ENCODE measurements at places on chromosomes 2 and 18.

DNA sequence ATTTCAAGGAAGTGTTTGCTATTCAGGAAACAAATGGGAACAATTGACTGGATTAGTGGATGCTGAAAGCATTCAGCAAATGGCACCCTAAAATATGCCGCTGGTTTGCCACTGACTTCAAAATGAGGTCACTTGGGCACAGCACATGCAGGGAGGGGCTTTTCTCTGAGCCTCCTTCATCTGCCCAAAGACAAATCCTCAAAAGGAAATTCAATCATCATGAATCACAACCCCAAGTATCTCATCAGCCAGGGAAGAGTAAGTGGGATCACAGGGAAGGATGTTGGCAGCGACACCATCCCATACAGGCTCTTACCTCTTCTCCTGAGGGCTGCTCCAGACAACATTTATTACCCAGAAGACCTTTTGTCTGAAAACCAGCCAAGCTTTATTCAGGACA, 14.4 kb upstream of the SP140L start:
- no peak for DNase-seq

DNA sequence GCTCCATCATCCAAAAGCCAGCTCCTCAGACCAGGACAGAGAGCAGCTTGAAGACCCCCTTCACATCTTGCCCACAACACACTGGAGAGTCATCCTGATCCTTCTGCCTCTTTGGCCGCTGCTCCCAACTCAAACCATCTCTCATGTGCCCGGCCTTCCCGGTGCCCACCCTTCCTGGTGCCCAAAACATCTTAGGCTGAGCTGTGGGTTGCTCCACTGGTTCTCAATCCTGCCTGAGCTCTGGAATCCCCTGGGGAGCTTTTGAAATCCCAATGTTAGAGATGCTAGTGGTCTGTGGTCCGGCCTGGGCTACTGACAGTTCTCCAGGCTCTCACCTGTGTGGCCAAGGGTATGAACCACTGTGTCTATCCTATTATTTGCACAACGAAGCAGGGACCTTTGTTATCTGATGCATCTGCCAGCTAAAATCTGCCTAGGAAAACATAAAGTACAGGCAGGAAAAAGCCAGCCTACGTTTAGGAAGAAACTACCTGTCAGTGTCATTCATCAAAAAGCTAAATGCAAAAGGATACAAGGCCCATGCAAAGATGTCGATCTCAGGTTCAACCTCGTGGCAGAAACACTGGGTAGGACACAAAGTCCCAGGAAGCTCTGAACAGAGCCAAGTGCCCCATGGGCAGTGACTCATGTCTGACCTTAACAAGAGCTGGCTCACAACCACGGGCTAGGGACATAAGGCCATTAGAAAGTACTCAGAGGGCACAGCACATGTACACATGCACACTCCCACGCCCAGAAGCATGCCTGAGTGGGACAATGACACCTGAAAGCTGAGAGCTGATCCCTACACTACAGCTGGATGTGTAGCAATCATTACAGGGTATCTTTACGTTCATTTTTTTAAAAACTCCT, 30.8 kb downstream of the TBC1D8 start:
- DNase-seq, result peak; percentile 71

DNA sequence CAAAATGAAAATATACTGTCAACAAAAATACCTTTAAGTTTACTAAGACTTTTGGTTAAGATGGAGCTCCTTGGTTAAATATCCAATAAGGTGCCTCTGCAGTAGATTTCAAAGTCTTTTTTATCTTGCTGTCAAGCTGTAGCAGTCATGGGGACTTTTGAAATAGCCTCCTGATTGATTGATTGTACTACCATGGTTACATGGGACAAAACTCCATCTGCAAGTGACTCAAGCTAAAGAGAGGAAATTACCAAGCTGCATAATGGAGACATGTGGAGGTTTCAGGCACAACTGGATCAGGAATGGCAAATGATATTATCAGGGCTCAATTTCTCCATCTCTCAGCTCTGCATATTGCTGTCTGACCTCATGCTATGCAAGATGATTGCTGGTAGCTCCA, 73.4 kb upstream of the ST8SIA3 start:
- DNase-seq, result no peak

DNA sequence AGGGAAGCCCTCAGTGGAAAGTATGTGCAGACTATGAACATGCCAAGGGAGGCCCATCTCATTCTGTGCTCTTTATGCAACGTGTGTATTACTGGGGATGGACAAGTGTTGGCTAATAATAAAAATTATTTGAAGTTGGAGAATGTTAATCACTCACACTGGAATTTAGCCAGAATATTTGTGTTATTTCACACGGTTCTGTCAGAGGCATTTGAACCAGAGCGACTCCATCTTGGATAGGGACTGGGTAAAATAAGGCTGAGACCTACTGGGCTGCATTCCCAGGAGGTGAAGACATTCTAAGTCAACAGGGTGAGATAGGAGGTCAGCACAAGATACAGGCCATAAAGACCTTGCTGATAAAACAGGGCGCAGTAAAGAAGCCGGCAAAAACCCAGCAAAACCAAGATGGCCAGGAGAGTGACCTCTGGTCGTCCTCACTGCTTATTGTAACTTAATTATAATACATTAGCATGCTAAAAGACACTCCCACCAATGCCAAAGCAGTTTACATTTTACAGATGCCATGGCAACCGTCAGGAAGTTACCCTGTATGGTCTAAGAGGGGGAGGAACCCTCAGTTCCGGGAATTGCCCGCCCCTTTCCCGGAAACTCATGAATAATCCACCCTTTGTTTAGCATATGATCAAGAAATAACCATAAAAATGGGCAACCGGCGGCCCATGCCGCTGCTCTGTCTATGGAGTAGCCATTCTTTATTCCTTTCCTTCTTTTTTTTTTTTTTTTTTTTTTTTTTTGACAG, 2.6 kb upstream of the FZD5 start:
- DNase-seq, result no peak

DNA sequence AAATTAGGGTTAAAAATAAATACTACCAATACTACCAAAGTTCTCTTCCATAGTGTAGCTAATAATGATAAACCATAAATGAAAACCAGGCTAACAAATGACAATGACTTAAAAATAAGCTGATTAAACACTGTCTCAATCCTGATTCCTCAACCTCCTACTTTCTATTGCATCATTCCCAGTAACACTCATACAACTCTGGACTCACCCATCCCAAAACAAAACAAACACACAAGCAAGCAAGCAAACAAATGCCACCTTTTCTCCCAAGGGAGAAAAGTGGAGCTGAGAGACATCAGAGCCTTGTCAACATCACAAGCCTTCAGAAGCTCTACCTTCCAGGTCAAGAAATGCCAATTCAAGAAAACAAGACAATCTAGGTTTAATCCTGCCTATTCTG, 620.7 kb downstream of the NYAP2 start:
- DNase-seq, result no peak

Data from ureter (tissue), 1 donor.